ENCODE measurements at places on chromosomes 13 and 19.

DNA sequence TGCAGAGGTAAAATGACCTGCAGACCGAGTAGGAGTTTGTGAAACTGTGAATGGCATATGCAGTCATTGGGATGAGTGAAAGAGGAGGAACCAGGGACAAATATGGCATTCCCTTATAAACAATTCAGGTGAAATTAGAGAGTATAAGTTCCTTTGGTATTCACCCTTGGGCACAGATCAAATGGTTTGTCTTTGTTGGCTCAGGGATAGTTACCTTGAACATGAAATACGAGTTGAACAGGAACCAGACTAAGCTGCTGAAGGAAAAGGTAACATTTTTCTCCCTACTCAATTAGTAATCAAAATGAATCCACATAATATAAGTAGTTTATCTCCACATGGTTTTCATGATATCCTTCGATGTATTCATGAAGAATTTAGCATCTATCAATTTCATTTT lies 50.5 kb downstream of the SLITRK1 start:
- DNase-seq = no peak

- DNase-seq = no peak
Measured at GRCh38 chr19:16608290-16608739, 19.7 kb downstream of the MED26 start.

GRCh38 chr19:8180018-8180417 lies 29.2 kb upstream of the CERS4 start:
- DNase-seq = no peak

DNA sequence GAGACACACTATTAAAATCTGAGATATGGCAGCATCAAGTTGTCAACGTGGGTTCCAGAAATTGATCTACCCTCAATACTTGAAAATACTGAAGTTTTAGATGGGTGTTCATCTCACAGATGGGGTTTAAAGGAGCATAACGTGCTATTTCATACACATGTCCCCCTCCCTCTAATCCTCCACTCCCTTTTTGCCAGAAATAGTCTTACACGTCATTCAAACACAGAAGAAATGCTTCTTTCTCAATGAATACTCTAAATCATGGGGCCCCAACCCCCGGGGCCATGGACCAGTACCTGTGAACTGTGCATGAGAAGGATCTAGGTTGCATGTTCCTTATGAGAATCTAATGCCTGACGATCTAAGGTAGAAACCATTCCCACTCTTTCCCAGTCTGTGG lies 19.6 kb downstream of the KLF12 start:
- no peak for DNase-seq

DNA sequence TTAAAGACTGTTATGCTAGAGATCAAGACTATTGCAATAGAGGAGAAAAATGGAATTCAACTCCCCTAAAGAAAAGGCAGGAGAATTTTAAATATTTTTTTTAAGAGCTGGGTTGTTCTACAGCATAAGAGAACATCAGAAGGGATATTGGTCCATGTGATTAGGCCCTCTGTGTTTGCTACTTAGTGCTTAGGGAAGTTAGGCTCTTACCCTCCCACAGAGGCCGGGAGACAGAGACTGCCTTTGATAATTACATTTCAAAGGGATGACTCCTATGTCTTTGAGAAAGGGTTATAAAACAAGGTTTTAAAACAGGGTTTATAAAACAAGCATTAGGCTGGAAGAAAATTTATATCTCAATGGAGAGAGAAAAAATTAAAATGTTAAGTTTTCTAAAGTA lies 1248.1 kb upstream of the PCDH20 start:
- no peak for DNase-seq

DNA sequence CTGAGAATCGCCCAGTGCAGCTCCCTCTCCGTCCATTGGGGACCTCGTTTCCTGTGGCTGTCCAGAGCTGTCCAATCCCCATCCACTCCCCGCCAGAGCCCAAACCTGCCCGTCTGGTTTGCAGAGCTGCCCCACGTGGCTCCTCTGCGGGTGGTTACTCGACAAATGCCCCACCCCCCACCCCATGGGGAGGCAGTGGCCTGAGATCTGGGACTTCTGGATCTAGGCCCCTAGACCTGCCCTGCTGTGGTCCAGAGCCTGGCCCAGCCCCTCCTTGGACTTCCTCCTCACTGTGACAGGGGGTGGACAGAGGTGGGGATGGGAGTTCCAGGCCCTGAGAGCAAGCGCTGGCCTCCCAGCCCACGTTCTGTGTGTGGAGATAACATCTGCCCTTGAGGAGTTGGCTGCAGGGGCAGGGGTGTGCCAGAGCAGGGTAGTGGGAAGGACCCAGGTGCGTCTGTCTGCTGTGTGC lies 29.1 kb downstream of the PAK4 start:
- no peak for DNase-seq

DNA sequence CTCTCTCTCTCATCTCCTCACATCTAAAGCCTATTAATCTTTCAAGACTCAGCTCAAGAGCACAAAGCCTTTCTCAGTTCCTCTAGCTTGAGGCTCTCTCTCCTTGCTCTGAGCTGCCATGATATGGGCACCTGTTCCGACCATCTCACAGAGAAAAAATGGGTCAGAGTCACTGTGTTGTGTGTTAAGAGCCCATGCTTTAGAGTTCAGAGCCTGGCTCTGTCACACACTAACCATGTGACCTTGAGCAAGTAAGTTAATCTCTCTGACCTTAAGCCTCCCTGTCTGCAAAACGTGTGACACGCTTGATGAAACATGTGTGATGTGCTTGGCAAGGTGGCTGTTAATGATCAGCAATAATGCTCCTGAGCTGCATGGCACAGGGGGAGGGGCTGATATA lies 245.2 kb downstream of the DLEU7 start:
- DNase-seq = no peak

DNA sequence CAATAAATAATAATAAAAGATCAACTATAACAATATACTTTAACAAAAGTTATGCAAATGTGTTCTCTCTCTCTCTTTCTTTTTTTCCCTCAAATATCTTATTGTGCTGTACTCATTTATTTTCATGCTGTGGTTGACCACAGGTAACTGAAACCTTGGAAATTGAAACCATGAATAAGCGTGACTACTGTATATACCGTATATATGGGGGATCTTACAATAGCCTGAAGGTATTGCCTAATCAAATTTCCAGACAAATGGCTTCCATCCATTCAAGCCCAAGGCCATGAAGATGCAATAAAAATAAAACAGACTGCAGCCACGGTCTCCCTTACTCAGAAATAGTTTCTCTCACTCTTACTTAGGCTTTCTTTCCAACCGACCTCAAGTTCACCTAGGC lies 98.3 kb downstream of the SLITRK6 start:
- DNase-seq = no peak

All from DMS153 (cell line).